NCI-H460 (cell line): ENCODE measurements at places on chromosomes 6 and 20. TPM values are rescaled to one million over a fixed set of nuclear protein-coding genes. Genes with fewer than 3 reads are reported as not detected.

GRCh38 chr6:136149311-136149710, 100.8 kb downstream of the MTFR2 start:
- no peak for DNase-seq

DNA sequence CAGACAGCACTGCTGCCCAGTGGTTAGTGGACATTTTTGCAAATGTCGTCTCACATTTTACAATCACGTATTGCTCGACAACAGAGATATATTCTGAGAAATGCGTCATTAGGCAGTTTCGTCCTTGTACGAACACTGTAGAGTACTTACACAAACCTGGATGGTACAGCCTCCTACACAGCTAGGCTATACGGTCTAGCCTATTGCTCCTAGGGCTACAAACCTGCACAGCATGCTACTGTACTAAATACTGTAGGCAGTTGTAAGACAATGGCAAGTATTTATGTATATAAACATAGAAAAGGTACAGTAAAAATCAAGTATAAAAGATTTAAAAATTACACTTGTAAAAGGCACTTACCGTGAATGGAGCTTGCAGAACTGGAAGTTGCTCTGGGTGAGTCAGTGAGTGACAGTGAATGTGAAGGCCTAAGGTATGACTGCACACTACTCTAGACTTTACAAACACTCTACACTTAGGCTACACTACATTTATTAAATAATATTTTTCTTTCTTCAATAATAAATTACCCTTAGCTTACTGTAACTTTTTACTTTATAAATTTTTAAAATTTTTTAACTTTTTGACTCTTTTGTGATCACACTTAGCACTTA, 43.1 kb downstream of the ALDH5A1 start:
- DNase-seq: no peak

C6orf58 gene
- total RNA-seq: not detected in 2 replicates

- peak; percentile 16 for DNase-seq
Observed at GRCh38 chr6:105326833-105327770, 75.8 kb downstream of the PREP start.

HFE gene
- total RNA-seq: 11.5 and 14.5 TPM in 2 replicates

DNA sequence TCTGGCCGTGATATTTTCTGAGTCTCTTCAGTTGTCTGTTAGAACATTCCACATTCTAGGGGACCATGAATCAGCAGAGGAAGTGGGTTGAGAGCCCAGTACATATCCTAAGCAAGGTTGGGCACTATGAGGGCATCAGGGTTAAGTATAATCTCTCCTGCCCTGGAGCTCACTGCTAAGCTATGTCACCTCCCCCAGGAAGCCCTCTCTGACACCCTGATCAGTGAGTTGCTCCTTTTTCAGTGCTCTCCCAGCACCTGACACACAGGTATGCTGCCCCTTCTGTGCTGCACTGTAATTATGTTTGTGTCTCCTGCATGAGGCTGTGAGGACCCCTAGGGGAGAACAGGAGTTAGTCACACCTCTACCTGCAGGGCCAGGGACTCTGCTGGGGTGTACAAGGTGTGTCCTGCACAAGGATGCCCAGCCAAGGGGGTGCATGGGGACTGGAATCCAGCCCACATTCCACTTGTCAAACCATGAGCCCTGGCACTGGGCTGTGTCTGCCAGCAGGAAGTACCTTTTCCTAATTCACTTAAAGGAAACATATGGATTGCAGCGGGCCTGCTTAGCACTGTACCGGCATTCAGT, 3.9 kb downstream of the RAB44 start:
- DNase-seq: no peak

GRCh38 chr6:4636191-4636880, 139.9 kb upstream of the CDYL start:
- DNase-seq: no peak

RNF114 gene
- total RNA-seq: 48.5 and 51.9 TPM in 2 replicates

SLC17A1 gene
- total RNA-seq: not detected in 2 replicates

- DNase-seq: no peak
Observed at GRCh38 chr20:20410678-20411077, 42.8 kb downstream of the INSM1 start.

SLC29A1 gene
- total RNA-seq: 13.4 and 16.2 TPM in 2 replicates

NQO2 gene
- 171 and 185 TPM in 2 replicates for total RNA-seq

- DNase-seq: no peak
Observed at GRCh38 chr6:136191606-136192312, 58.4 kb downstream of the MTFR2 start.

GRCh38 chr6:133339543-133340384, 98.6 kb downstream of the EYA4 start:
- DNase-seq: no peak

DNA sequence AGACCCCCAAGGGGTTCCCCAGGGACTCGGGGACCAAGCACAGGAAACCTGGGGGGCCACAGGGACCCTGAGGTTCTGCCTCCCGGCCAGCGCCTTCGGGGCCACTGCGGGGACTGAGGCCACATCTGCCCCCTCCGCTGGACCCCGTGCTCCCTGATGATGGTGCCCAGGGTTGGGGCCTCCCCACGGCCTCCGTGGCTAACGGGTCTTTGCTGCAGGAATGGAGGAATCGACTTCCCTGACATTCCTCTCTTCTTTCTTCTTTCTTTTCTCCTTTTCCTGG, 330.2 kb downstream of the TAF4 start:
- DNase-seq: no peak

PRPH2 gene
- total RNA-seq: not detected in 2 replicates

DNA sequence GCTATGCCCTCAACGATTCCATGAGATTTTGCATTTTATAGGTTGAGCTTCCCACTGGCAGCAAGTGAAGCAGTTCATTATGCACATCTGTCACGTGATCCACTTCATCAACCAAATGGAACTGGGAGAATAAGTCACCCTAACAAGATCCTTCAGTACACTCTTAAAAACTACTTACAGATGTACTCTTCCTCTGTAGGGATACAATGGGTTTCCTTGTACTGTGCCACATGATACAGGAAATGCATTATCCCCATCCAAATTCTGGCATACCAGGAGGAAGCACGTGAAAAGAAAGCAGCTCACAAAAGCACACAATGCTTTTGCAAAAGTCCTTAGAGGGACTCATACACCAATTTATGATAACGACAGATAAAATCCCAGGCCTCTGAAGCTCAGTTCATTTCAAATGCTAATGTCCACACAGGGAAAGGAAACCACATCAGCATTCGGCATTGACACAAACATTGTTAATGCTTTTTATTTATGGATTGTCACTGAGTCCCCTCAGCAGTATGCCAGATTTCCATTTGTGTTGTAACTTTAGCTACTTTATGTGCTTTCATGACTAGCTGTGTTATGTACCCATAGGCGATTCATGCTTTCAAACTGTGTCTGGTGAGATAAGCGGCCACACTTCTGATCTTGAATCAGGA, 58.1 kb upstream of the REV3L start:
- DNase-seq: no peak

GRCh38 chr6:135852746-135853145, 1.2 kb downstream of the PDE7B start:
- DNase-seq: no peak

GRCh38 chr20:5402903-5403531, 86.3 kb upstream of the PROKR2 start:
- DNase-seq: peak; percentile 23
